ENCODE measurements at places on chromosomes 1 and 21.

- no peak for DNase-seq
These were observed 275.1 kb upstream of the VAMP3 start for GRCh38 chr1:7495962-7496361.

DNA sequence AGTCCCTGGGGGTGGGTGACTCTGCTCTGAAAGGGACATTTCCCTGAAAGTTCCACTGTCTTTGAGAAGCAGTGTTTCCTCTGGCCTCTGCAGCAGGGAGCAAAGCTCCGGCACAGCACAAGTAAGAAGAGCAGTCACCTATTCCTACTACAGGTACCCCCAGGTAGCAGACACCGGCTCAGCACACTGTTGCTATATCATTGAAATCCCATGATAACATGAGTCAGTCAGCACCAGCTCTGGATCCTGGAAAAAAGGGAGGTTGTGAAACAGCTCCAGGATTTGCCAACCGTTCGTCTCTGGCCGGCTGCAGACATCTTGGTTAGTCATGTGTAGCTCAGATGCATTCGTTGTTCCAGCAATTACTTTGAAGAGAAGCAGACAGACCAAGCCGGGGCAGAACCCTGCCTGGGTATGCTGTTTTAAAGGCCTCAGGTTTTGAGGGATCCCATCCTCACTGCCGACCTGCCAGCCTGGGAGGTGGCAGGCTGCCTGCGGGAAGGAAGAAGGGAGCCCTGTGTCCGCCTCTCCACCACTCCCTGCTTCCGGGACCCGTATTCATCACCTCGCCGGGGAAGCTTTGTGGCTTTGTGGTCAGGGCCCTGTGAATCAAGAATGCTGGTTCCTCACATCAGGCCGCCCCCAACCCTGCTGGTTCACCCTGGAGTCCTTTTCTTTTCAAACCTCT, 139.2 kb downstream of the CLIC6 start:
- peak; percentile 88 for DNase-seq

- DNase-seq: peak; percentile 37
These were observed 365.4 kb downstream of the LRRIQ3 start for GRCh38 chr1:73832276-73833181.

DNA sequence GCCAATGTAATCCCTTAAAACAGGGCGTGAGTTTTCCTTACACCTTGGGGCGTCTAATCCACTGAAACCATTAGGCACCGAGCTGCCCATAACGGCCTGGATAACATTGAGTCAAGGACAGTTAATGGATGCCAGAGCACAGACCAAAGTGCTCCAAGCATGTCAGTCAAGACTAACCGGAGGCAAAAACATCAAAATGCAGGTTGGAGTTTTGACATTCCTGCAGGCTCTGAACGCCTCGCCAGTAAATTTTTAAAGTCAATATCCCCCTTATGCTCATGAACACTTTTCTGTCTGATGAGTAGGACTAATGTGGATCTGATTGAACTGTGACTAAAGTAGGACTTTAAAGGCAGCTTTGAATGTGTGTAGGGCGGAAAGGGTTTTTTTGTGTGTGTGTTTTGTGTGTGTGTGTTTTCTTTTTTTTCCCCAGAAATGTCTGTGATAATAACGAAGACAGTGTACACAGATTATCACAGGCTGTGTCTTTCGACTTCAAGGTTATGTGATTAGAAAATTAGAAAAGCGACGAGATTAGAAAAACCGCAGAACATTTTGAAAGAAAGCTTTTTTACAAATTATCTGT, 194.2 kb upstream of the PROX1 start:
- DNase-seq: no peak

DNA sequence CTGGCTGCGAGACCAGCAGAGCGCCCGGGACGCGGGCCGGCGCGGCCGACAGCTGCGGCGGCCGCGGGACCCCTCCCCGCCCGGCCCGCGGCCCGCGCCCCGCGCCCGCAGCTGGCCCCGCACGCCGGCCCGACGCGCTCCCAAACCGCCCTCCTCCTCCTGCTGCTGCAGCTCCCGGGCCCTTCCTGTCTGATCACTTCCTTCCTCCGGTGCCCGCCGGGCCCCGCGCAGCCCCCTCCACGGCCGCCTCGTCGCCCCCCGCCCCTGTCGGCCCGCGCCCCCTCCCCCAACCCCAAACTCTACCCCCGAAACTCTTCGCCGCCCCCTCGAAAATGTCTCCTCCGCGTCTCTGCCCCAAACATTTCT, 594 bp downstream of the LUZP1 start:
- DNase-seq: no peak

DNA sequence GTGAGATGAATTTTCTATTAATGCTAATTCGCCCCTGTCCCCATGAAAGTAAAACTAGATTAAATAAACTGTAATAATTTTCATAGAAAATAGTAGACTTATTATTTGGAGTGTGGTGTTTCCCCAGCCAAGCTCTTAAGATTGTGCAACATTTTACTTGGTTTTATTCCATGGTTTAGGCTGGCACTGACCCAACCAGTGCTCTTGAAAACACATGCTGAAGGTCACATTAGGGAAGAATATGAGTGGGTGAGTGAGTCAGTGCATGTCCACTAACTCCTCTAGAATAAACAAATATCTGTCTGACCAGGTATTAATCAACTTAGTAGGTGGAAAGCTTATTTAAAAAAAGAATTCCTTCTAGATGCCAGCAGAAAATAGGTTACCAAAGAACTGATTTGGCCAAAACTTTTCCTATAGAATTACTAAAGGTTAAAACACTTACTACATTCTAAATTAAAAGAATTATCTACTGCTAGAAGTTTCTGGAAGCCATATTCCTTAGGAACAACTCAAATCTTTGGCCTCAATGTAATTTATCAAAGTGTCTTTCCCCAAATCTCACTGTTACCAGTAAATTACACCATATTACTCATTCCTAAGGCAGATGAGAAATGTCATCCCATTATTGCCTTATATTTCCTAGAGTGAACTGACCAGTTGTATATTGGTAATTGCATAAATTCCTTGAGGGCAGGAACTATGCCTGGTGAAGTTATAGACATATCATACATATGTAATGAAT, 89.7 kb upstream of the RGS1 start:
- DNase-seq: peak; percentile 78

DNA sequence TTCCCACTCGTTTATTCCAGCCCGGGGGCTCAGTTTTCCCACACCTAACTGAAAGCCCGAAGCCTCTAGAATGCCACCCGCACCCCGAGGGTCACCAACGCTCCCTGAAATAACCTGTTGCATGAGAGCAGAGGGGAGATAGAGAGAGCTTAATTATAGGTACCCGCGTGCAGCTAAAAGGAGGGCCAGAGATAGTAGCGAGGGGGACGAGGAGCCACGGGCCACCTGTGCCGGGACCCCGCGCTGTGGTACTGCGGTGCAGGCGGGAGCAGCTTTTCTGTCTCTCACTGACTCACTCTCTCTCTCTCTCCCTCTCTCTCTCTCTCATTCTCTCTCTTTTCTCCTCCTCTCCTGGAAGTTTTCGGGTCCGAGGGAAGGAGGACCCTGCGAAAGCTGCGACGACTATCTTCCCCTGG, 716 bp downstream of the OLIG2 start:
- no peak for DNase-seq

- DNase-seq: peak; percentile 83
These were observed 6.6 kb upstream of the NUP133 start for GRCh38 chr1:229514578-229515275.

- no peak for DNase-seq
These were observed 41.0 kb upstream of the APOBEC4 start for GRCh38 chr1:183694066-183694465.

- no peak for DNase-seq
These were observed 373.4 kb downstream of the LMX1A start for GRCh38 chr1:164983023-164983650.

GRCh38 chr1:62429581-62429980, 7.3 kb upstream of the USP1 start:
- DNase-seq: no peak

DNA sequence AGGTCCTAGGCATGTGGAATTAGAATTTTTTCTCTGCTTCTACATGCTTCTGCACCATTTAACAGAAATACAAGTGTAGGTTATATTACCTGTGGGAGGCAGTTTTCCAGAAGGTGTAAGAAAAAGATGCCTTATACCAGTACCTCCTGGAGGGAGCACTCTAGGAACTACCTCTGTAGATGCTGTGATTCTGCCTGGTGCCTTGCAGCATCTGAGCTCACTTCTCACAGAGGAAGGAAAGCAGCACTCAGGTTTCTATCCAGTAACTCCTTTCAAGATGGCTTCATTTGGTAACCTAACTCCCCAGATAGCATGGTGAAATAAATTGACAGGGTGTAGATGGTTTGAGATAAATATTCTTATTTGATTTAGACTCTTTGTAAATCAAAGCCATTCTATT, 50.3 kb downstream of the GIPC2 start:
- no peak for DNase-seq

DNA sequence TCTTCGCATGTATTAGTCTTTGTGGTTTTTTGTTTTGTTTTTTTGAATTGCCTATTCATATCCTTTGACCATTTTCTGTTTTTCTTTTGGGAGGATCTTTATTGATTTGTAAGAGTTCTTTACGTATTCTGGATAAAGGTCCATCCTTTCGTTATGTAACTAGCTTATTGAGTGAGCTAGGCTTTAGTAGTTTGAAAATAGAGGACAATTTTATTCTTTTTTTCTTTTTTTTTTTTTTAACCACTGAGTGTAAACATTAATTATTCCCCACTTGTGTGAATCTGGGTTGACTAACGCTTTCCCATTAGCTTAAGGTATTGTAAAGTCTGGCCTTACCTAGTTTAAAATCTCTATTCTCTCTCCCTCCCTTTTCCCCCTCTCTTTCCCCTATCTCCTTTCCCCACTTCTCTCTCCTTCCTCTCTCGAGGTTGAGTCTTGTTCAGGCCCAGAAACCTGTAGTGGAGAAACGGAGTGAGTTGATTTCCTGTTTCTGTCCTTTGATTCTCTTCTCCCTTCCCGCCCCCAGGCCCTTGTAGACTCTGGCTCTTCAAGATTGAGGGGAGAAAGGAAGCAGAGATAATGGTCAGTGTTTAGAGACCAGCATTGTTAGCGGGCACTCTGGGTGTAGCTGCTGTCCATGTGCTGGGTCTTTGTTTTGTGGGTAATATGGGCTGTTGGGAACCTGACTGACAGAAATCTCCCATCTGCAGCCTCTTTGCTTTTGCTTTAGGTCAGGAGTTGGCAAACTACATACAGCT, 1.5 kb downstream of the MORC3 start:
- DNase-seq: no peak

GRCh38 chr1:76408303-76408702, 333.8 kb downstream of the ST6GALNAC3 start:
- no peak for DNase-seq

- DNase-seq: no peak
These were observed 30.3 kb upstream of the TMEM51 start for GRCh38 chr1:15123270-15123669.

DNA sequence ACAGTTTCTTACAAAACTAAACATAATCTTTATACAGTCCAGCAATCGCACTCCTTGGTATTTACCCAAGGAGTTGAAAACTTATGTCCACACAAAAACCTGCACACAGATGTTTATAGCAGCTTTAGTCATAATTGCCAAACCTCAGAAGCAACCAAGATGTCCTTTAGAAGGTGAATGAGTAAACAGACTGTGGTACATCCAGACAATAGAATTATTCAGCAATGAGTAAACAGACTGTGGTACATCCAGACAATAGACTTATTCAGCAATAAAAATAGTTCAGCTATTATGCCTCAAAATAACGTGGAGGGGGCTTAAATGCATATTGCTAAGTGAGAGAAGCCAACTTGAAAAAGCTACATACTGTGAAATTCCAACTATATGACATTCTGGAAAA, 87.0 kb upstream of the GALNT2 start:
- no peak for DNase-seq

- peak; percentile 80 for DNase-seq
These were observed 71.6 kb upstream of the GREM2 start for GRCh38 chr1:240683576-240683975.

DNA sequence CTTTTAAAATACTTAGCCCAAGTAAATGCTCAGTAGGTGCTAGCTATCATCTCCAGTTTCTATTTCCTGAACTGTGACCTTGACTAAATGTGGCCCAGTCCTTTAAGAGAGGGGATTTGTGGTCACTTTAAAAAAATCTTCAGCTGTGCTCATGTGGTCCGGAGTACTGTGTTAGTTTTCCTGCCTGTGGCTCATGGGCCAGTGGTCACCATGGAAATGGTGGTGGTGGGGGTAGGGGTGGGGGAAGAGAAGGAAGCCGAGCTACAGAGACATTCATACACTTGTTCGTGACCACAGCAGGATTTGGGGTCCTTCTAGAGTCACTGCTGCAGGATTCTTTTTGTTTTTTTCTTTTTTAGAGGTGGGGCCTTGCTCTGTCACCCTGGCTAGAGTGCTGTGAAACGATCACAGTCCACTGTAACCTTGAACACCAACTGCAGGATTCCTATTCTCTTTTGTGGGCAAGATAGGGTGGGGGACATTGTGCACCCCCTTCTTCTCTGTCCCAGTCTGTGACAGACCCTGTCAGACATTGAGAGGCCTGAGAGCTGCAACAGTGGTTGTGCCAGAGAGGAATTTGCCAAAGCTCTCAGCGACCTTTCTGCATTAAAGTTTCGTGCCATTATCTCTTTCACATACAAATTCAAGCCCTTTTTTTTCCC, 25.8 kb downstream of the KIF26B start:
- no peak for DNase-seq

DNA sequence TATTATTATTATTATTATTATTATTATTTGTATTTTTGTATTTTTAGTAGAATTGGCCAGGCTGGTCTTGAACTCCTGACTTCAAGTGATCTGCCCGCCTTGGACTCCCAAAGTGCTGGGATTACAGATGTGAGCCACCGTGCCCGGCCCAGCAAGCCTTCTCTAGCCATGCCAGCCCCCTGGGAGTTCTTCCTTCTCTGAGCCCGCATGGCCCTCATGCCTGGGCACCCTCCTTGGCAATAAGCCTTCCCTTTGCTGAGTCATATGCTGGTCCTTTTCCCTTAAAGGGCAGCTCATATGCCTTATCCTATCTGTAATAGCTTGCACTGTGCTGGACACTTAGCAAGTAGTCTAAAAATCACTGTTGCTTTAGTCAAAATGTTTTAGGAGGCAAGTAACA, 8.5 kb upstream of the NBL1 start:
- DNase-seq: no peak

GRCh38 chr1:236269439-236269838, 12.3 kb downstream of the ERO1B start:
- no peak for DNase-seq

- no peak for DNase-seq
These were observed 34.8 kb downstream of the VWA5B1 start for GRCh38 chr1:20325407-20325843.

GRCh38 chr1:7749126-7749525, 22.0 kb upstream of the VAMP3 start:
- no peak for DNase-seq

DNA sequence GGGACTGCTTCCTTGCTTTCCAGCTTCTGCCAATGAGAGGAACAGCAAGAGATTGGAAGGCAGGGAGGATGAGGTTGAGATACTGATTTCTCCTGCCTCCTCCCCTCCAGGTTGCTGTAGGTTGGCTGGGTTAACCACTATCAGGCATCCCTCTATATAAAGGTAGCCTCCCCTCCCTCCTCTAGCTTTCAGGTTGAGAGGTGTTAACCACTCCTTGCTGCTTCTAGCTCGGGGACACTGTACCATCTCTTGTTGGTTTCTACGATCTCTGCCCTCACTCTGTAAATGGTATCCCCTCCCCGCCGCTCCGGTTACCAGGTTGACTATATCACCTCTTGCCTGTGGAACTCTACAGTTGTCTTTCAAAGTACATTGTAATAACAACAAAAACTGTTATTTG, 16.7 kb downstream of the LPAR3 start:
- DNase-seq: no peak
